ENCODE measurements at places on chromosomes 16 and 17.

GRCh38 chr17:50078430-50078829, 16.7 kb upstream of the PDK2 start:
- no peak for DNase-seq

GRCh38 chr16:1222553-1223354, 2.3 kb downstream of the TPSG1 start:
- DNase-seq: no peak

DNA sequence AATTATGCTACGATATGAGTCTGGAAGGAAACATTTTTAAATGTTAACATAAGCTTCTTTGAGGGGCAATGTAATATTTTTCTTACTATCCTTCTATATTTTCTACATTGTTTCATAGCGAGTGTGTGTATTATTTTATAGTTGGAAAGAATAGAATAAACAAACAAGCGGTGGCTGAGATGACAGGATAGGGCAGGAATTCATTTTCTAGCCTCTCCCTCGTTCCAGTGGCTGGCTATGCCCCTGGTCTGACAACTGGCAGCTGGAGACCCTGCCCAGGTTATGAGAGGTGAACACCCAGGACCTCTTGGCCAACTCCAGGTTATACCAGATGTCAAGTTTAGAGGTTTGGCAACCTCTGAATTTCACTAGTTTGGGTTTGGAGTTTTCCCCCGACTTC, 14.5 kb upstream of the TNRC6C start:
- no peak for DNase-seq

DNA sequence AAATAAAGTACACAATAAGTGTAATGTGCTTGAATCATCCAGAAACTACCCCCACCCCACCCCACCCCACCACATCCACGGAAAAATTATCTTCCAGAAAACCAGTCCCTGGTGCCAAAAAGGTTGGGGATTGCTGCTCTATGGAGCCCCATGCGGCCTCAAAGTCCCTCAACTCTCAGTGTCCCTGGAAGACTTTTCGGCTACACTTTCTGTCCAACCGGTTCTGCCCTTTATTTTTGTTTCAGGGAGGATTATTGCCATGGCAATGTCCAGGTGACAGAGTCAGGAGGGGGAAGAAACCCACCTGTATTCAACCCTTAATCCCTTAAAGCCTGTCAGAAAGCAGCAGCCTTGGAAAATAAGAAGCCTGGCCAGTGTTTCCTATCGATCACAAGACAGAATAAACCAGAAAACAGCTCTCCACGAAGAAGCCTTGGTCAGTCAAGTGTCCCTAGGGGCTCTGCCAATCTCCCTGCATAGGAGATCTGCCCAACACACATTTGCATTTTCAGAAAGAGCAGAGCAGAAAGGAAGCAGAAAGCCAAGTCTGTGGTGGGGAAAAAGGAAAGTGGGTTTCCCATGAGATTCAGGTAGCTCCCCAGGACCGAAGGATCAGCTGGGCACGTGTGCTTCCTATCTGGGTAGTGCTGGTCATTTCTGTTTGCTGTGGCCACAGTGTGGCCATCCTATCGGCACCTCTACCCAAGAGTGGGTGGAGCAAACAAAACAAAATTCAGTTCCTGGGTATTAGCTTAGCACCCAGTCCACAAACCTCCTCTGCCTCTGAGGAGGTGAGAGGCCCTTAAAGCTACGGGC, 342.7 kb downstream of the SOX9 start:
- no peak for DNase-seq

- DNase-seq: no peak
These were observed 17.5 kb upstream of the TNFRSF13B start for GRCh38 chr17:16989230-16989952.

DNA sequence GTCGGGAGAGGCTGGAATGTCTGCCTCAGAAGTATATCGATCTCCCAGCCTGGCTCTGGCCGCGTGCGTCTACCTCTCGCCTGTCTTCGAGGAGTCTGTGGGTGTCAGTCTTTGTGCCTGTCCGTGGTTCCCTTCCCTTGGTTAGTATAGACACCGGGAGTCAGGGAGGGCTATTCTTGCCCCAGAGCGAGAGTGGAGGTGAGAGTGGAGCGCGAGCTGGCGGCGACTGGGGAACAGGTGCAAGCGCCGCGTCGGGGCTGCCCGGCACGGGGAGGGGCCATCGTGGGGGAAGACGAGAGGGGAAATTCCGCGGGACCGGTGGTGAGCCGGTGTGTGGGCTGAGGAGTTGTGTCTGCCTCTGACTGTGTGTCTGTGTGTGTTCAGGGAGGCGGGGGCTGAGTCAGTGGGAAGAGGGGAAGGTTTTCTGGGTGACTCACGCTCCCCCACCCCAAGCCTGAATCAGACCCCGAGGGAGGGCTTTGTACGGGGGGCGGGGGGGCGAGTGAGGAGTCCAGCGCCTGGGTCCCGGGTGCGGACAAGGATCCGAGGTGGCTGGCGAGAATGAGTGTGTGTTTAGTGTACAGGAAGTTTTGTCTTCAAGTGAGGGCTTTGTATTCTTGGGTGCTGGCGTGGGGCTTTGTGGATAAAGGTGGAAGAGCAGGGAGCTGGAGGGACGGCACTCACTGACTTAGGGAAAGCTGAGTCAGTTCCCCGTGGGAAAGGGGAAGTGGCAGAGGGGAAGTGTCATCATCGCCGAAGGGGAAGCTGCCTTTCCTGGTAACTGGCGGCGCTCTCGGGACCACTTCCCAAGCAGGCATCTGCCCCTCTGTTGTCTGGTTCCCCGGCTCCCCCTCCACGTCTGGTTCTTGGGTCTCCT, 8.6 kb downstream of the KDM6B start:
- peak; percentile 98 for DNase-seq

- no peak for DNase-seq
These were observed 64.0 kb downstream of the SNX20 start for GRCh38 chr16:50616883-50617645.

- DNase-seq: no peak
These were observed 135.8 kb downstream of the STX8 start for GRCh38 chr17:9439851-9440250.

GRCh38 chr17:73564843-73565242, 79.4 kb downstream of the SDK2 start:
- no peak for DNase-seq

GRCh38 chr16:83850947-83851346, 43.2 kb downstream of the HSBP1 start:
- no peak for DNase-seq

GRCh38 chr17:33973491-33973890, 281.6 kb upstream of the CCL2 start:
- no peak for DNase-seq

DNA sequence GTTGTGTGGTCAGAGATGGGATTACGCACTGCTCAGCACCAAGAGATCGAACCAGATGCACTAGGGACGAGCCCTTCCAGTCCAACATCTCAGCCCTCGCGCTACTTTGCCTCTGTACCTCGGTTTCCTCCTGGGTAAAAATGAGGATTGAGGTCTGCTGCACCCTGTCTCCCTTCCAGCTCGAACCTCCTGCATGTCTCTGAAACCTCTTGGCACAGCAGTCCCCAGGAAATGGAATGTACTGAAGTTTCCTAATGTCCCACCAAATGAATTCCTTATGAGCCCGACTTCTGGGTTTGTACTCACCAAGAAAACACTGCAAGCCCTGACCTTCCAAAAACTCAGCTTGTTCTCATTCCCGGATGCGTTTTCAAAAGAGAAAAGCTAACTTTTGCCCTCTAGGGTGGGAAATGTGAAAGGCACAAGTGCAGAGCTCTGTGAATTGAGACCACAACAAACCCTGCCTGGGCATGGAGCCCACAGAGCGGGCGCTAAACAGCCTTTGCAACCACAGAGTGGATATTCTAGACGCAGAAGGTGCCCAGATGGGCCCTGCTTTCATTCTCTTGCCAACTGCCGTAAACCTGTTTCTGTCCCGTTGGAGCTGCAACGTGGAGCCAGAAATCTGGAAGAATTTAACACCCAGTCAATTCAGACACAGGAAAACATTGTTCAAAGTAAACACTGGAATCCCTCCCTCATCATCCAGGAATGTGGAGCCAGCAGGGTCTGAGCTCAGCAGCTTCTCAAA, 10.3 kb downstream of the CDRT4 start:
- DNase-seq: no peak

DNA sequence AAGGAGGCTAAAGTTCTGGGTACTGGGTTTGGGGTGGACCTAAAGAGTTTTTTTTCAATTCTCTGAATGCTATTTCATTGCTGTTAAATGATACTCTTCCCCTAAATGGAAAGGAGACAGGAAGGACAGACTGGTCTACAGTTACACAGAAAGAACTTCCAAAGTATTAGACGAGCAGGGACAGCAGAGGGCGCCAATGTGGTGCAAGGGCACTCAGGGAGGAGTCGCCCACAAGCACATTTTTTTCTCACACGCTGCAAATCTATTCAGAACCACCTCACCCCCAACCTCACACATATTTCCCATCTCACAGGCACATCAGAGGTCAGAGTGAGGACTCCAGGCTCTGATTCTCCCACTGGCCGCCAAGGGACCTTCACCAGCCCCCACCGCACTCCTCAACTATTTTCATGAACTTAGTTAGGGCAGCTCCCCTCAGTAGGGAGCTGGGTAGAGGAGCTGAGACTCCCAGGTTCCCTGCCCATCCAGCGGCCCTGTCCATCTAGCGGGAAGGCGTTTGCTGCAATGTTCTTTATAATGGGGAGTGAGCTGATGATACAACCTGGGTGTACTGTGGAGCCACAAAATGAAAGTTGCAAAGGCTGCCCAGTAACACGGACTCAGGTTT, 6.8 kb upstream of the CA4 start:
- peak; percentile 54 for DNase-seq

DNA sequence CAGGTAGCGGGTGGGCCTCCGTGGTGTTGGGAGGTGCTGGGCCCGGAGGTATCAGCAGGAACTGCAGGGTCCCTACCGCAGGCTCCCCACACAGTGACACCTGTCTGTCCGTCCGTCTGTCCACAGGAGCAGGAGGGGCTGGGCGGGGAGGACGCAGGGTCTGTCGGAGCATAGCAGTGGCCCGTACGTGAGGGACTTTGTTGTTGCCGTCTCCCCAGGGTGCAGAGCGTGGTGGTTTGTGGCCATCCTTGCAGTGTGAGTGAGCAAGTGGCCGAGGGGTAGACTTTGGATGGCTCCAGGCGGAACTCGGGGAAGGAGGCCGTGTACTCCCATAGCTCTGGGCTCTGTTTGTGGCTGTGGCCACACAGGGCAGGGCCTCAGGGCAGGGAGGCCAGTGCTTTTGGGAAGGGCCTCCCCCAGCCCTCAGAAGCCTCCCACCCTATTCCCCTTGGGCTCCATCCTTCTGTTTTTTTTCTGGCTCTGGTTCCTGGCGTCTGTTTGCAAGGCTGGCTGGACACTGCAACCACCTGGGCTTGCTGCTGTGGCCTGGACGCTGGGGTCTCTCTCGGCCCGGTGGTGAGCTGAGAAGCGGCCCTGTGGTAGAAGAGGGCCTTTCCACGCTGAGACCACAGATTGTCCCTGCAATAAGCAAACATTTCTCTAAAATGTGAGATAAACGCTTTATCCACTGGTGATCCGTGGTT, 41.0 kb upstream of the ZNF750 start:
- no peak for DNase-seq

DNA sequence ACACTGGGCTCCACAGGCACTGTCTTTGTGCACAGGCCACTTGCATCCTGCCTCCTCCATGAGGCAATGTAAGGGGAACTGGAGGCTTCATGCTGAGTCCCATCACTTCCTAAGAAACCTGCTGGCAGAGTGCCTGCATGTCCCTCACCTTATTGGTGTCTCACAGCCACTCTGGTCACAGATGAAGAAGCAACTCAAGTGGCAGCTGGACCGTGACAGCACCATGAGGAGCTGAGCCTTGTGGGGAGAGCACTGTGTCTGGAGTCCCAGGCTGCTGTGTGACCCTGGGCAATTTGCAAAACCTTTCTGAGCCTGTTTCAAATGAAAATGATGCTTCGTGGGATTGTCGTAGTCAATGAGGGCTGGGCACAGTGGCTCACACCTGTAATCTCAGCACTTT, 19.5 kb downstream of the ANKRD40 start:
- DNase-seq: no peak

- no peak for DNase-seq
These were observed 8.2 kb upstream of the SEC14L1 start for GRCh38 chr17:77132411-77133086.

DNA sequence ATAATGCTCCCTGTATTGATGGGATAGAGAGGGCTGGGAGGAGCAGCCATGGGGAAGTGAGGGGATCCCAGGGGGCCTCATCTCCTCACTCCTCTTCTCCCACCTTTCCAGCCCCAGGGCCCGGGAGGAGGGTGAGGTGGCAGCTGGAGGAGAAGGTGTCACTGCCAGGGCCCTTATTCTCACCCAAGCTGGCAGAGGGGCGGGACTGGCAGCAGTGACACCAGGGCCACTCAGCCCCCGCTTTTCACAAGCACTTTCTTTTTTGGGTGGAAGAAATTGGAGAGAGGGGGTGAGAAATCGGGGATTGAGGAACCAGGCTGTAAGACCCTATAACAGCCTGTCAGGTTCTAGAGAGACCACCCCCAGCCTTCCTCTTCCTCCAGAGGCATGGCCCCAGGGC, 2.4 kb upstream of the TBX21 start:
- no peak for DNase-seq

- DNase-seq: no peak
These were observed 1.3 kb downstream of the C17orf67 start for GRCh38 chr17:56832446-56832845.

DNA sequence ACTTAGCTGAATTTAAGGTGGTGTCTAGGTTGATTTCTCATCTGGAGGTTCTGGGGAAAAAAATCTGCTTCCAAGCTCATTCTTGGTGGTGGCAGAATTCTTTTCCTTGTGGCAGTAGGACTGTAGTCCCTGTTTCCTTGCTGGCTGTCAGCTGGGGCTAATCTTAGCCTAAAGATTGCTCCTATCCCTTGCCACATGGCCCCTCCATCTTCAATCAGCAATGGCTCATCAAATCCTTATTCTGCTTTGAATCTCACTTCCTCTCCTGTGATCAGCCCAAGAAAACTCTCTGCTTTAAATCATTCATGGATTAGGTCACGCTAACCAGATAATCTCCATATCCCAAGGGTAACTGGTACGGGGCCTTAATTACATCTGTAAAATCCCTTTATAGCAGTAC, 6.6 kb downstream of the FAM20A start:
- DNase-seq: no peak

DNA sequence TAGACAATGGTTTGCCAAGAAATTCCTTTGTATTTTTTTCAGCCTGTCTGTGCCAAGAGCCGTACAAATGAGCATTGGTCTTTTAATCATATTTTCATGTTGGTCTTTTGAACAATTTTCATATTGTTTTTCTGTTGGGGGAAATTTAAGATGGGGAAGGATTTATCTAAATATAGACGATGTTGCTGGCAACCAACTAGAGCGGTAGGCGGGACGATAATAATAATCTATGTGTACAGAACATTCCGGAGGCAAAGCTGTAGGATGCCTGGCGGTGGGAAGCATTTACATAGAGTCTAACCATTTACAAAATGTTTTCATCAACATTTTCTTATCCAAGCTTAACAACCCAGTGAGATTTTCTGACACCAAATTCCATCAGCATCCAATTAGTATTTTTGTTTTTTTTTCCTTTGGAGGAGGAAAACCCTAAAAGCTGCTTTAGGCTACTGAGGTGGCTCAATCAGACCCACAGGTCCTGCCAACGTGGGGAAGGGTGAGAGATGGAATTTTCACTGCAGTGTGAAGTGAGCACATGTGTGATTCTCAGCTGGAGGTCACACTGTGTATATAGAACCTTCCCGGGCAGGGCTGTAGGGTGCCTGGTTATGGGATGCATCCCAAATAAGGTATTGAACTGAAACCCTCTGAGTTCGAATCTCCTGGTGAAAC, 11.7 kb upstream of the SEC14L1 start:
- DNase-seq: no peak

Data from stimulated activated CD8-positive, alpha-beta memory T cell treated with anti-CD3 and anti-CD28 coated beads, Interleukin-7, amount 100 ng/mL, for 4 hours (primary cell).